ENCODE measurements at places on chromosomes 1 and 21. TPM values are rescaled to one million over a fixed set of nuclear protein-coding genes. Genes with fewer than 3 reads are reported as not detected.

The TAS1R1 gene
- not detected for total RNA-seq

The TNNT2 gene
- 0.17 TPM for total RNA-seq

The TFAP2E gene
- 0.57 TPM for total RNA-seq

The TIAM1 gene
- total RNA-seq = 1.0 TPM

The OR2G6 gene
- not detected for total RNA-seq

The EFCAB14 gene
- 25.9 TPM for total RNA-seq

The PCSK9 gene
- 2.7 TPM for total RNA-seq

The SGIP1 gene
- total RNA-seq = not detected

The RXFP4 gene
- total RNA-seq = not detected

The ORC1 gene
- 23.6 TPM for total RNA-seq

The FCER1G gene
- total RNA-seq = not detected

The GBP1 gene
- total RNA-seq = 0.19 TPM

The C1orf74 gene
- total RNA-seq = 1.1 TPM

The KPRP gene
- not detected for total RNA-seq

The OLFML3 gene
- total RNA-seq = 3.9 TPM

The ANGPTL1 gene
- total RNA-seq = not detected
